ENCODE measurements at places on chromosomes 2 and 18.

DNA sequence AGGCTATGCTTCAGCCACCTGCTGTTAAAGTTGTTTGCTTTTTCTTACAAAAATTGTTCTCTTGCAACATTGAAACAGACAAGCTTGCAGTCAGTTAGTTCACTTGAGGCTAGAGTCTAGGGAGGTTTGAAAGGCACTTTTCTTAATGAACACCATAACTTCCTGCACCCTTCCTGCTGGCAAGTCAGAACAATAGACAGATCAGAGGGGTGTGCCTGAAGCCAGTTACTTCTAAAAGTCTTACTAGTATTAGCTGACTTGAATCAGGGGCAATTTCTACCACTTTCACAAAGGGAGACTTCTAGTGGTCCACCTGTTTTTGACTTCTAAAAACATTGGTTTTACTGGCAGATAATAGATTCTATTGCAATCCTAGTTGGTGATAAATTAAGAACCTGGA lies 367.4 kb upstream of the CDH20 start:
- no peak for DNase-seq

DNA sequence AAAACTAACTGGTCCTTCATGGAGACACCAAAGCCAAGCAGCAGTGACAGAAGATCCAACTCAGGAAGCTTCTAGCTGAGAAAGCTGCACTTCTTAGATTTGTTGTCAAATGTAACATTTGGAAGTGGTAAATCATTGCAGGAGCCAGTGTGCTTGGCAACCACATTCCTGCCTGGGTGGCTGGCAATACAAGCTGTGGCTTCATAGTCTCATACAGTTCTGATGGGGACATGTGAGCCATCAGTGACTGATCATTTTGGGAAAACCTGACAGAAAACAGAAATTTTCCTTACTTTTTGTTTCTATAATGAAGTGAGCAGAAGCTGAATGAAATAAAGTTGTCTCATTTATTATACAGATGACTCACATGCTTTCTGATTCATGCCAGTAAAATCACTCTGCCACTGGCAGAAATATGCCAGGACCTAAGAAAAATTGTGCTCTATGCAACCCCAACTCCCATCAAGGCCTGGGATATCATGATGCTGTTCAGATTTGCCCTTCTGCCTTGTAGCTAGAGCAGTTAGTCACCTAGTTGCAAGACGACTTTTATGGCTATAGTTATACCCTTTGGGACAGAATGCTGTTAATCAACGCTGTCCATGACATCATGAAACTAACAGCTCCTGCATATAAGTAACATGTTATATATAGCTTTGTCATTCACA lies 508.1 kb downstream of the ADCYAP1 start:
- DNase-seq = no peak

DNA sequence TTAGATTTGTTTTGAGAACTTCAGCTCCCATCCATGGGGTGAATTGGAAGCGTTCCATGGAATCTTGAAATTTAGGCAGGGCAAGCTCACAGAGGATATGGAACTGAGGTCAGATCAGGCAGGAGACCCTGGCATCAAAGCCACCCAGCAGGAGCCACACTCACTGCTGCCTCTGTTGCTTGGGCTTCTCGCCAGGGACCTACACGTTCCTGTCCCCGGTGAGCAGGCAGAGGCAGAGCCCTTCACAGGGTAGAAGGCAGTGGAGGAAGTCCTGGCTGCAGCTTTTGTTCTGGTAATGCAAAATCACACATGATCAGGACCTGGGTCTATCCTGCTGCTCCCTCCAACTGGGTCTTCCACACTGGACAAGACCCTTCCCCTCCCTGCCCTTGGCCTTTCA lies 42.1 kb downstream of the CAPN13 start:
- no peak for DNase-seq

DNA sequence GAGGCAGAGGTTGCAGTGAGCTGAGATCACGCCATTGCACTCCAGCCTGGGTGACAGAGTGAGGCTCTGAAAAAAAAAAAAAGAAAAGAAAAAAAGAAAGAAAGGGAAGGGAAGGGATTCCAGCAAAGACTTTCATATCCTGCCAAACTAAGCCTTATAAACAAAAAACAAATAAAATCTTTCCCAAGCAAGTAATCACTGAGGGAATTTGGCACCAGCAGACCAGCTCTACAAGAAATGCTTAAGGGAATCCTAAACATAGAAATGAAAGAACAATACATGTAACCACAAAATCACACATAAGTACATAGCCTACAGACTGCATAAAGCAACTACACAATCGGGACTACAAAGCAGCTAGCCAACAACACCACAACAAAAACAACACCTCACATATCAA lies 79.1 kb downstream of the TRABD2A start:
- no peak for DNase-seq

DNA sequence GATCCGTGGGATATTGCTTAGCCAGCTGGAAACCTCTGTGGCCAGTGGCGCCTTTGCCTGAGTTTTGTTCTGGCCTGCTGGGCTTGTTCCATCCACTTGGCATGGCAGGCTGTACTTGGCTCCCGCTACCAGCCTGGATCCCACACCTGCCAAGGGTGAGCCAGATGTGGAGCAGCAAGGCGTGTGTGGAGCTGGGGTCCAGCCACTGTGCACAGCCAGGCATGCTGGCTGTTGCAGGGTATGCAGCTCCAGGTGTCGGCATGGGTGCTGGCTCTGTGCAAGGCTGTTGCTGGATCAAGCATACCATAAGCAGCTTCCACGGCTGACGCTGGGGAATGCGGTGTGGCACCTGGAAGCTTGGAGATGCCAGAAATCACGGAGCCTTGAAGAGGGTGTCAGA lies 34.5 kb downstream of the PTPN4 start:
- DNase-seq = no peak

GRCh38 chr18:51461956-51462355 lies 264.5 kb upstream of the MEX3C start:
- DNase-seq = no peak

DNA sequence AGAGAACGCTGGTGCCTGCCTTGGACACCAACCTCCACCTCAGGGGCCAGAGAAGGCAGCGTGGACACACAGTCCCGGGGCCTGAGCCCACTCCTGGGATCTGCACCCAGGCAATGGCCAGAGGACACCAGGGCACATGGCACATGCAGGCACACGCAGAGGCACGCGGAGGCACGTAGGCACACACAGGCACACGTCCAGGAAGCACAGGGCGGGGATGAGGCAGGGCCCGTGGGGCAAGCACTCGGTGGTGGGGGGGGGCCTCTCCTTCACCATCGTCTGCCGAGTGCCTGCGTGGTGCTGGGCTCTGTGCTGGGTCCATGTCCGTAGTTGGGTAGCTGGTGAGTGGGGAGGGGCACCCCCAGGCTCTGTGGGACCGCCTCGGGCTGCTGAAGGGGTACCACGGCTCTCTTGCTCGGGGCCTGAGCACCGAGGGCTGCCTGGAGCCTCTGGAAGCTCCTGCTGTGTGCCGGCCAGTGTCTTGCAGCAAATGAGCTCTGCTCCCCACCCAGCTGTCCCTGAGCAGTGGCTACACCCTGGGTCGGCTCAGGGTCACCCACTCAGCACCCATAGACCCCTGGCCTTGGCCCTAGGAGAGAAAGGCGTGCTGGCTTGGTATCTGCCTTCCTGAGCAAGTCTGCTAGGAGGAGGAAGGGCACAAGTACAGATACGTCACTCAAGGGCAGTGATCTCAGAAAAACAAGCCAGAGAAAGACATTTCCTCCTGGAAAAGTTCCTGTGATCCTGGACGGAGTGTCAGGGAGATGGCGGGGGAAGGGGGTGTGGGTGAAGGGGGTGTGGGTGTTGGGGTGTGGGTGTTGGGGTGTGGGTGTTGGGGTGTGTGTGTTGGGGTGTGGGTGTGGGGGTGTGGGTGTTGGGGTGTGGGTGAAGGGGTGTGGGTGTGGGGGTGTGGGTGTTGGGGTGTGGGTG lies 26.4 kb downstream of the RTP5 start:
- DNase-seq = no peak

DNA sequence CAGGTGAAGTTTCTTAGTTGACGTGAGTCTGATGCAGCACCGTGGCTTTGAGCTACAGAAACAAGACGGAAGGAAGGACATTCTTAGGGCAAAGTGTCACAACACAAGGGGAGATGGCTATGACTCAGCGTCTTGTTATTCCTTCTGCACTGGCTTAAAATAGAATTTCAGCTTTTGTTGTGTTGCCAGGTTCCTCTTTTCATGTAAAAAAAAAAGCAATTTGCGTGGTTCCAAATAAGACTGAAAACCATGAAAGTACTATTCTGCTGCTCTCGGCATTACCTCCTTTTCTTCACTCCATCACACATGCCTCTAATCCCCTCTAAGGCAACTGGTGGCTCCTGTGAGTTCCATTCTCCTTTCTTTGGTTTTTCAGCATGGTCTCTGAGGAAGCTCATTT lies 150.1 kb downstream of the ANTXR1 start:
- no peak for DNase-seq

All from activated T-helper 1 cell treated with anti-CD3 and anti-CD28 coated beads, Interleukin-2, amount 50 U/mL, for 16 hours (primary cell).